ENCODE measurements at places on chromosomes 12 and 14.

DNA sequence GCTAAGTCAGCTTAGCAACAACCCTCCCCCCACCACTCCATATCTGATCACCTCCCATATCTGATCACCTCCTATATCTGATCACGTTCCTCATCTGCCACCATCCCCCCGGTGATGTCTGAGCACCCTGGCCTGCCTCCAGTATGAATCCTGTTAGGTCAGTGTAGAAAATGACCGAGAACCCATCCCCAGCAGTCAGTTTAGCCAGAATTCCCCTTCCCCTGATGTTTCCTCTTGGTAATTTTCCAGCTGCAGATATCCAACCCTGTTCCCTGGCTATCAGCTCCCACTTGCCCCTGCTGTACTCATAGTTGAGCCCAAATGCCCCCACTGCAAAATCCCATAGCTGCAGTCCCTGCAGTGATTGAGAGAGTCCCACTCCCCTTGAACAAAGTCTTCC lies 12.5 kb downstream of the SELPLG start:
- DNase-seq, result no peak

DNA sequence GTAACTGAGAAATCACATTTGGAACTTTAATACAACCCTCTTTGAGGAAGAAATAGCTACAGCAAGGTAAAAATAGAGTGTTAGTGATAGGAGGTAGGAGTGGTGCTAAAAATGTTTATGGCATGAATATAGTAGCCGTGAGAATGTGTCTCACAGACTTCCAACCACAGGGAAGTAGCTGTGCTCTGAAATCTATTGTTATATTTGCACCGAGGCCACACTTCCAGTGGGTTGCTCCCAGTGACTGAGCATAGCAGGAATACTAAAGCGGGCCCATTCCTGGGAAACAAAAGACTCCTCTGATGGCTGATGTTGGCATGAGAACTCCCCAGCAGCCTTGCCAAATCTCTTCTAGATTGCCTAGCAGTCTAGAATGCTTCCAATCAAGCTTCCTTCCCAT lies 174.1 kb upstream of the PLXNC1 start:
- no peak for DNase-seq

DNA sequence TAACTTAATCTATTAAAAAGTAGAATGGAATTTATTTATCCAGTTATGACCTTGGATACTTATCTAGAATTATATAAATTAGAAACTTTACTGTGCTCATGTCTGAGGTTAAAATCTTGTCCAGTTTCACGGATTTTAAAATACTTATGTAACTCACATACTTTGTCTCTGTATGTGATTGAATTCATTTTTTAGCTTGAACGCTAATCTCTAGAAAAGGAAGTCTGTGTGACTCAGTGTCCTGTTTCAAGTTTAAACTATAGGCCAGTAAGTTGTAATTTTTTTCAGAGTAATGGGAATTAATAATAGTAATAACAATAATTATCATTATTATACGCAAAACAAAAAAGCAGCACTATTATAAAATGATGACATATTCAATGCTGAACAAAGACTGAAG lies 168.6 kb downstream of the CPNE8 start:
- DNase-seq, result no peak

- DNase-seq, result no peak
These were observed 17.8 kb downstream of the E2F7 start for GRCh38 chr12:77047341-77048109.

GRCh38 chr12:58809064-58809607 lies 111.2 kb downstream of the LRIG3 start:
- DNase-seq, result no peak

DNA sequence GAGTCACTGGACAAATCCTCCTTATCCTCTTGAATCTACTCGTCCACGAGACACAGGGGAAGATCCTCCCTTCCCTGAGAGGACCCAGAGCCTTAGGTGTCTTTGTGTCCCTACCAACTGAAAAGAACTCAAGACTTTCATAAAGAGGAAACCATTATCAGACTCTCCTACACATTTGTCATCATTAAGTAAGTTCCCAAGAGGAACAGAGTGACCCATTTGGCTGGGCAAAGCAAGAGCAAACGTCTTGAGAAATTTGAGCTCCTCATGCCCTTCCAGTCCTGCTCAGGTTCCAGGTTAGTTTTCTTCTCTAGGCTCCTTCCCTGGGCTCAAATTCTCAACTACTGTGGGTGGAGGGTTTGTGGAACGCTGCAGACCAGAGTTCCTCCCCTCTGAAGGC lies 5.7 kb downstream of the MLF2 start:
- no peak for DNase-seq

GRCh38 chr12:39205969-39206368 lies 237.0 kb downstream of the KIF21A start:
- DNase-seq, result no peak

DNA sequence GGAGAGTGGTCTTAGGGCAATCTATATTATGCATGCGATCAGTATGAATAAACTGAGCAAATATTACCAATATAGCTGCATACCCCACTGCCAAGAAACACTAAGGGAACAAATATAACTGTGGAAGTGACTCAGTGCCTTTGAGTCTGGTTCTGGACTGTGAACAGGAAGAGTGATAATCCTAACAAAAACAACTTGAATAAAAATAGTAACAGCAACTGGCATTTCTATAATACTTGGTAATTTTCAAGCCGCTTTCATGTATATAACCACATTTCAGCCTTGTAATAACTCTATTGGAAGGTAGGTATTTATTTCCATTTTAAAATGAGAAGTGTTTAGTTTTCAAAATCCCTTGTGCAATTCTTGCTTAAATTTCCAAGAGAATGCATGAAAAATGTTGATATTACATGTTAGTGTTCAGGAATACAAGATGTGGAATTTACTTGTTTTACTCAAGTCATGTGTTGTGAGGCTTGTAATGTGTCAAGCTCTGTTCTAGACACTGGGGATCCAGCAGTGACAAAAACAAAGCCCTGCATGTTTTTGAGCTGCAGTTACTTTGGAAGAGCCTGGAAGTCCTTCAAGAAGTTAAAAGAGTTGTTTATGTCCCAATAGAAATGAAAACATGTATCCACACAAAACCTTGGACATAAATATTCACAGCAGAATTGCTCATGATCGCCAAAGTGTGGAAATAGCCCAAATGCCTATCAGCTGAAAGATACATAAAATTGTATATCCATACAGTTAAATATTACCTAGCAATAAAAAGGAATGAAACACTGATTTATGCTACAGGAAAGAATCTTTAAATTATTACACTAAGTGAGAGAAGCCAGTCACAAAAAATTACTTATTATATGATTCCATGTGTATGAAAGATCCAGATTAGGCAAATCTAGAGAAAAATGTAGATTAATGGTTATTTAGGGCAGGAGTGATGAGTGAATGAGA lies 338.1 kb upstream of the TMEM132C start:
- no peak for DNase-seq

DNA sequence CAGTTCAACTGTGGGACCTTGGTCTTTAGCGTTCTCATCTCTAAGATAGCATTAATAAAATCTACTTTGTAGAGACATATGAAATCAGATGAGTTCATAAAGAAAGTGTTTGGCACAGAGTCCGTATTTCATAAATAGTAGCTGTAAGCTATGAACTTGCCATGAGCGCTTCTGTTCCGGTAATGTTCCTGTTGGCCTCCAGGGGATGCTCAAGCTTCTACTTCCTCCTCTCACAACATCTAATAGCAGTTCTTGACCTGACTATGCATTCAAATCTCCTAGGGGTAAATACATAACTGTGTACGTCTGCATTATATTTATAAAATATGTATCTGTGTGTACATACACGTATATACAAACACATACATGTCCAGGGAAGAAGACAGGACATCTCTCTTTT lies 288.2 kb upstream of the TMPO start:
- no peak for DNase-seq

DNA sequence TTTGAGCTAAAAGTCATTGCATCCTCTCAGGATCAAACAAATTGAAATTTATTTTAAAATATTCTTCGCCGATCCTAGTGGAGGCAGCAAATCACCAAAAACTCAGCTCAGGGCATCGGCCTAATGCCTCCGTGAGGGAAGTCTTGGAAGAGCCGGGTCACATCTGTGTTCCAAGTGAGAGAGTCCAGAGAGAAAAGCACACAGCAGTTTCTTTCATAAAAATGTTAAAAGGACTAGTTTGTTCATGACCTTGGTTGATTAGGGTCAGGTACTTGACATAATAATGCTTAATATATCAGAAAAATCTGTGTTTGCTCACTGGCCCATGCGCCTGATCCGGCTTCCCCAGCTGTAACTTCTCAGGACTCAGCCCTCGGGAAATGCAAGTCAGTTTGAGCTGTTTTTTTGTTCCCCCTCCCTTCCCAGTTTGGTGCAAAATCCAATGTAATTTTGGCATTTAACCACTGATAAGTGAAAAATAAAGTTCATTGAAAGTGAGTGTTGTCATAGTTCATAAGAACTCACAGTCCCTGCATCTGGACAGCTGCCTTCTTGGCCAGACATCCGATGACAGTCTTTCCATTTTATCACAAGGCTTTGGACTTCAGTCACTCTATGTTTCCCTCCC lies 161.7 kb downstream of the CAND1 start:
- no peak for DNase-seq

GRCh38 chr12:98058838-98059237 lies 456.6 kb upstream of the TMPO start:
- no peak for DNase-seq

DNA sequence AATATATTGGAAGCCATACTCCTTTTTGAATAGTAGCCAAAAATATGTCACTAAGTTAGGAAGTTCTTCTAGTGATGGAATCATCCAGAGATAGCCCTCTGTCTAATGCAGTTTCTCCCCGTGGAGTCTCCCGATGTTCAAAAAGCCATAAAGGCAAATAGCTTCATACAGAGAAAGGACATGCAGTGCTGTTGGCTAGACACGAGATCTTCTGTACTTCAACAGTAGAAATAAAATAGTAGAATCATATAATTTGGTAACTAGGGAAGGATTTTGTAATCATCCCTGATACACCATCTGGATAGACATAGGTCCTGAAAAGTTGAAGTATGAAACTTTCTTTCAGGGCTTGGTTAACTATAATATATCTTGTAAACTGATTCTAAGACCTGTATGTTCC lies 27.6 kb downstream of the LRFN5 start:
- DNase-seq, result no peak

- DNase-seq, result no peak
These were observed 246.7 kb downstream of the TTC6 start for GRCh38 chr14:37842106-37842505.

DNA sequence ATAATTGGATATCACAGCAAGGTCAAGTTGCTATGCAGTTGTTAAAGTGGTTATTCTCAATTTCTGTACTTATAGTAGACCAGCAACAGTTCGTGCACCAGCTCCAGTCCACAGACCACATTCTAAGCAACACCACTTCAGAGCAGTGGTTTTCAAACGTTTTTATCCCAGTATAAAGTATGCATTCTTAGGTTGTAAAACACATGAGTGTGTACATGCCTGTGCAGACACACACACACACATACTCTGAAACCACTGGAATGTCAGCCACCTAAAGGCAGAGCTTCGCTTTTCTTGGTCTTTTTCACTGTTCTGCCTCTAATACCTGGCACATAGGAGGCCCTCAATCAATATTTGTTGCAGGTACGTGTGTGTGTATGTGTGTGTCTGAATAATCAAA lies 22.2 kb upstream of the C12orf71 start:
- DNase-seq, result no peak

Data from A549 (cell line).